ENCODE measurements at places on chromosomes 11 and 22.

DNA sequence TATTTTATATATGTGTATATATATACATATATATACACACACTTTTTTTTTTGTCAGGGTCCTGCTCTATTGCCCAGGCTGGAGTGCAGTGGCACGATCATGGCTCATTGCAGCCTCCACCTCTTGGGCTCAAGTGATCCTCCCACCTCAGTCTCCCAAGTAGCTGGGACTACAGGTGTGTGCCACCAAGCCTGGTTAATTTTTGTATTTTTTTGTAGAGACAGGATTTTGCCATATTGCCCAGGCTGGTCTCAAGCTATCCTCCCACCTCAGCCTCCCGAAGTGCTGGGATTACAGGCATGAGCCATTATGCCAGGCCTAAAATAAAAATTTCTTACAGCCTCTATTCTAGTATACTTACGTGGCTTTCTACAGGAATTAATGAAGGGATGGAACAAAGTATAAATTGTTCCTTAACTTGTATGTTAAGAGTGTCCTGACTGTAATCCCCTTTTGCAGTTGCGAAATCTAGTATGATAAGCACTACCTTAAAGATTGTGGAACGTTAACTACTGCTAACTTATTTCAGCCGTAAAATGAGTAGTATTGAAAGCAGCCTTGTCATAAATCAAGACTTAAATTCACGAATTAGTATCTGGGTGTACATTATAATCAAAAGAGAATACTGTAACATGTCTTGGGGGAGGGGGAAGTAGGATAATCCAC is 2.1 kb downstream of the TRAF6 start:
- DNase-seq = no peak

GRCh38 chr22:26238596-26238995 is 69.3 kb downstream of the SEZ6L start:
- no peak for DNase-seq

DNA sequence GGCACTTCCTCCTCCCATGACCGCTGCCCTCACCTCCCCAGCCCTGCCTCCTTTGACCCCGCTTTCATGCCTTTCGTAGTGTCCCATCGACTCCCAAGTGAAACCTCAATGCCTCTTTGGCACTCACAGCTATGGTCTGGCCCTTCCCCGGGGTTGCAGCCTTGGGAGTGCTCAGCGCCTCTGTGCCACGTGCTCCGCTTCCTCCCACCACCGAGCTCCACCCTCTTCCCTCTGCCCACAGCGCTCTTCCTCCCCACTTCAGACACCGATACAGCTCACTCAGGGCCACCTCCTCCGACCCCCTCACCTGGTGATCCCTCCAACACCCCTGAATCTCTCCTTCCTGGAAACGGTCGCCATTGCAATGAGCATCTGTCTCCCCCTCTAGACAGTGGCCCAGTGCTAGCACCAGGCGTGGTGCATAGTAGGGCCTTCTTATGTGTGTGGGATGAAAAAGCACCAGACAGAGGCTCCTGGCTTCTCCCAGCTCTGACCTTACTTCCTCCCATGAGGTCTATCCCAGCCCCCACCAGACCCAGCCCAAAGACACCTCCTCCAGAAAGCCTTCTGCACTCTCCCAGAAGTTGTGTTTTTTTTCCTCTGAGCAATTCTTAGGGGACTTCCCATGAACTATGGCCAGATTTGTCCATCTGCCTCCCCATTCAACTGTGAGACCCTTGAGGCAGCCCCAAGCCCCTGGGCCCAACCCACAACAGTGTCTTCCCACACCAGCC is 16.4 kb upstream of the SCGB1A1 start:
- peak; percentile 67 for DNase-seq

DNA sequence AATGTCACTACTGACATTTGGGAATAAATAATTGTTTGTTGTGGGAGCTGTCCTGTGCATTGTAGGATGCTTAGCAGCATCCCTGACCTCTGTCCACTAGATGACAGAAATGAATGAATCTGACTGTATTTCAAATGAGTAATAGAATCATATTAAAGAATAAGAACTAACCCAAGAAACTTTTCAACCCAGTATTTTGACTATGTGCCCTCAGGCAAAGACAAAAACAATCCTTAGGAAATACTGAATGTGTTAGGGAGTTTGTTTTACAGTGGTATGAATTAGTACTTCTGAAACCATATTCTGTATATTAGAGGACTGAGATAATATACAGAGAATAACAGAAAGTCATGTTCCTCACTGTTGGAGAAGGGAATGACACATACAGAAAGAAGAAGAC is 320.9 kb upstream of the PITPNB start:
- no peak for DNase-seq

DNA sequence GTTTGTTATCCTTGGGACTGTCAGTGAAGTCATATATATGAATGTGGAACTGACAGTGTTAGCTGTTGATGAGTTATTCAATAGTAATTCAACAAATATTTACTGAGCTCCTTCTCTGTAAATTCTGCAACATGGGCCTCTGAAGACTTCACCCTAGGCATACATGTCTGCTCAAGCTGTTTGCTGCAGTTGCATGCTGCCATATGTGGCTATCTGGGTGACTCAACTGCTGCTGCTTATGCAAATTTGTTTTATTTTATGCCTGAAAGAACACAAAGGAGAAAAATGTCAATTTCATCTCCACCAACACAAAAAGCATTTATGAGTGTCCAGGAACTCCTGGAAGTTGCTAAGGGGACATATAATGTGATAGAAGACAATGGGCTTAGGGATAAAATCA is 417.6 kb downstream of the AASDHPPT start:
- no peak for DNase-seq
